ENCODE measurements at places on chromosomes 7 and 10.

- no peak for DNase-seq
Observed at GRCh38 chr10:17453373-17454091, 863 bp downstream of the ST8SIA6 start.

DNA sequence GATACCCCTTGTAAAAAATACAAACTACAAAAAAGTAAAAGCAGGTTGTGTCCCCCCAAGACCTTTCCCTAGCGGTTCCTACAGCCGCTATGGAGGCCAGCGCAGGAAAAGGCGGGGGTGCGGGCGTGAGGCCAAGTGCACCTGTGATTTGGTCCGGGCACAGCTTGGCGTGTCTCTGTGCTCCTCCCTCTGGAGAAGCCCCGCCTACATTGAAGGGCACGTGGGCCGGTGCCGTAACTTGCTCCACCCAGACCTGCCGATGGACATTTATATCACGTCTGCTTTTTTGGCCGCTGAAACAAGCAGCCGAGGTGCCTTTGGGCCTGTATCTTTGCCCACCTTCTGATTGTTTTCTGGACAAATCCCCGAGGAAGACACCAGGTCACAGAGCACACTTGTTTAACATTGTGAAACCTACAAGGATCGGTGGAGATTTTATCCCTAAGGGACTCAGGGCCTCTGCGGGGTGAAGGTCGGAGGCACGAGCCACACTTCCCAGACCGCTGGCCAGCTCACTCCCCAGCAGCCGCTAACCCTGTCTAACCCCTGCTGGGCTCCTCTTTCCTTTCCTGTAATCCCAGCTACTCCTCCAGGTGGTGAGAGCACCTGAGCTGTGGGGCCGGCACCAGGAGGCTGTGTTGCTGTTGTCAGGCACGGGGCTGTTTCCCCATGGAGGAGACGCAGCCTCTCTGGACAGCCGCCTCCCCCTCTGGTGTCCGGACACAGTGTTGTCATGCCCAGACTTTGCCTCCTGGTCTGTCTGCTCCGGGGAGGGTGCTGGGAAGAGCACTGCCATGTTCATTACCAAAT, 18.8 kb upstream of the INPP5A start:
- no peak for DNase-seq

GRCh38 chr7:18288322-18289037, 207.1 kb upstream of the HDAC9 start:
- no peak for DNase-seq

DNA sequence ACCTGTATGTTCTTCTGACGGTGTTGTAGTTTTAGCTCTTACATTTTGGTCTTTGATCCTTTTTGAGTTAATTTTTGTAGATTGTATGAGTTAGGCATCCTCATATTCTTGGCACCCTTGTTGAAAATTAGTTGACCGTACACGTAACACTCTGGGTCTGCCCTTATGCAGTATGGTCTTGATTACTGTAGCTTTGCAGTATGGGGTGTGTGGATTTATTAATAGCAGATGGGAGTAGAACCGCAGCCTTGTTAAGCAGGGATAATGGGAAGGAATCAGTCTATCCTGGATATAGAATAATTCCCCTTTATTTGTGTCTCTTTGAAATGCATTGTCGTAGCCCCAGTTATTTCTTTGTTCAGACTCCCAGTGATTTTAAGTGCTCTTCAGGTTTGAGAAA, 95.5 kb downstream of the UBE3C start:
- no peak for DNase-seq

- DNase-seq = peak; percentile 73
Observed at GRCh38 chr10:78302989-78303854, 269.6 kb downstream of the RPS24 start.

DNA sequence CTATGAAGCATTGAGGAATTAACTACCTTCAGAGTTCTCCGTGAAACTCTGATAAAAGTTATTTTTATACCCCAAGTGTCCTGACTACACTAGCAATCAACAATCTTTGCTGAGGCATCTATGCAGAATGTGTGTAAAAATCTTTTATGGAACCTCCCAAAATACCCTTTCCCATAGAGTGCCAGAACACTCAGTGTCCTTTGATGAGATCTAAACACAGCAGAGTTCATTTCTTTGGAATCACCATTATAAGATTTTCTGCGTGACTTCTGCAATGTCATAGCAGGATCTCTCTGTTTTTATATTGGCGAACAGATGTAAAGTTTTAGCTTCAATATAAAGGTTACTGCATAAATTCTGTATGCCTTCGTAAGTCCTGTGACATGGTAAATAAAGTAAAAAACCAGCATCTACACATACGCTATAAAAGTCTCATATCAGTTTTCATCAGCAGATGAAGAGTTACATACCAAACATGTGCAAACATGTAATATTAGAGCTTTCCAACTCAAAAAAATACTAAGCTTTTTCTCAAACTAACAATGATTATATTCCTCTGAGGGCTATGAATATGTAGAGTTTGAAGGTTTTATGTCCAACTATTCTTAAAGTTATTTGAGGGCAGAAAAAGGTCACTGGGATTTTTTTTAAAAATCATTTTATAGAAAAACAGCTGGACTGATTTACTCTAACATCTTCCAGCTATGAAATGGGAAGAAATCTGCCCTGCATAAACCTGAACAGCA, 67.2 kb downstream of the SKIDA1 start:
- no peak for DNase-seq

DNA sequence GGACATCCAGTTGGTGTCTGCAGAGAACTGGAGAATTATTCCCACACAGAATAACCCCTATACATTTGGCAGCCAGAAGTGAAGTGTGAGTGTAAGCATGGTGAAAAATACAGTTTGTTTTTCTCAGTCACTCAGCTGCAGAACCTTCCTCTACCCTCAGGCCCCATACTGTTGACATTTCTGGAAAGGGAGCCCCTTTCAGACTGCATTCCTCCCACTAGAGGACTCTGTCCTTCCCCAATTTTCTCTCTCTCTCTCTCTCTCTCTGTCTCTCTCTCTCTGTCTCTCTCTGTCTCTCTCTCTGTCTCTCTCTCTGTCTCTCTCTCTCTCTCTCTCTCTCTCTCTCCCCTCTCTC, 86.8 kb upstream of the STEAP1B start:
- no peak for DNase-seq

DNA sequence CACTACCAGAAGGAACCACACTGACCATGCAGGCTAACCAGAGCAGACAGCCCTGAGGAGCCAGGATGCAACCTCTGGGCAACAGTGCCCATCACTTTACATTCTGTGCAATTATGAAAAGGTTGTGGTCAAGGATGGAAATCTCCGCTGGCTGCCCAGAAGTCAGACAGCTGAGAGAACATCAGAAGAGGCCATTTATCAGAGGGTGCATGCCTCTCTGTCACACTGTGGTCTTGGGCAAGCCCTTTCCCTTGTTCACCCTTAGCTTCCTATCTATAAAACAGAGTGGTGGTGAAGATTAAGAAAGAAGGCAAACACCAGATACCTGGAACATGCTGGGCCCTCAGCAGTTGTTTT, 120.7 kb upstream of the GDF10 start:
- DNase-seq = no peak

DNA sequence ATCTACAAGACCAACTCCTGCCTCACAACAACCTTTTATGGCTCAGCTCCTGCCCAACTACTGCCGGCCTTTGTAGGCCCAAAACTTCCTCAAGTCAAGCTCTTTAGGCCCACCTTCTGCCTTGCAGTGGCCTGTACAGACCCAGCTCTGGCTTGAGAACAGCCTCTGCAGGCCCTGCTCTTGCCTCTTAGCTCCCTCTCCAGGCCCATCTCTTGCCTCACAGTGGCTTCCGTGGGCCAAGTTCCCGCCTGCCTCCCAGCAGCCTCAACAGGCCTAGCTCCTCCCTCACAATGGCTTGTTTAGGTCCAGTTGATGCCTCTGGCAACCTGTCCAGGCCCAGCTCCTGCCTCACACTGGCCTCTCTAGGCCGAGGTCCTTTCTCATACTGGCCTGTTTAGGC, 32.4 kb upstream of the VKORC1L1 start:
- DNase-seq = no peak

GRCh38 chr10:86164960-86165630, 201.5 kb downstream of the GRID1 start:
- no peak for DNase-seq

Data from activated CD8-positive, alpha-beta memory T cell treated with anti-CD3 and anti-CD28 coated beads for 1 hour (primary cell).